ENCODE measurements at places on chromosomes 2 and 18.

DNA sequence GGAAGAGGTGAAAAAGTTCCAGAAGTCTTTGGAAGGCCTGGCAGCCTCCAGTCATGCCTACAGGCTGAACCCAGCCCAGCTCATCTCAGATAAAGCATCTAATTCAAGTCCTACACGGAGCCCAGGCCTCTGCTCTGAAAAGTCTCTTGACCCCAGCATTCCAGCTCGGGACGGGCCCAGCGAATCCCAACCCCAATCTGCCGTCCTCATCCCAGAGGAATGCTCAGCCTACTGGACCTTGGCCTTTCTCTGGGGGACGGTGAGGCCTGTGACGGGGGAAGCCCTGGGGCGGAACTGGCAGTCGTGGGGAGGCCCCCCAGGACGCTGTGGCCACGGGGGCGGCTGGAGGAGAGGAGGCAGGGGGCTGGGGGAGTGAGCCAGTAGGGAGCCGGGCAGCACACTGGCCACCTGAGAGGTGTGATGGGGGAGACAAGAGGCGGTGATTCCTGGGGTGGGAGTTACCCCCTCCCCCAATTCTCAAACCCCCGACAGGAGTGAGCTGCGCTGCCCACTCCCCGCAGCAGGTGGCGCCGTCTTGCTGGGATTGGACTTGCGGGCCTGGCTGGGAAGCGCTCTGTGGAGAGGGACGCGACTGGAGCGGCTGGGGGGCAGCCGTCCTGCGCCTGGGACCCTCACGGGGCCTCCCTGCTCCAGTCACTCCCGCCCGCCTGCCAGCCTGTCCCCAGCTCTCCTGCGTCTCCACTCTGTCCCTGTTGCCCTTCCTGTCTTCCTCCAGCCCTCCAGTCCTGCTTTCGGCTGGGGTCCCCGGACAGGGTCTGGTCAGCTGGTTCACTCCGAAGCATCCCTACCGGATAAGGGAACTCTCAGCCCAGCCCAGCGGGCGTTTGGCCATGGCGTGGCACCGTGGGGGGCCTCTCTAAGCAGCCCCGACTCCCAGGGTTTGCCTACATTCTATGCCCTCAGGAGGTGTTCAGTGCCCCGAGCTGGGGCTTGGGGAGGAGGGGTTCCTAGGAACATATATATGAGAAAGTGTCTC, 182.6 kb upstream of the HAAO start:
- DNase-seq: no peak

DNA sequence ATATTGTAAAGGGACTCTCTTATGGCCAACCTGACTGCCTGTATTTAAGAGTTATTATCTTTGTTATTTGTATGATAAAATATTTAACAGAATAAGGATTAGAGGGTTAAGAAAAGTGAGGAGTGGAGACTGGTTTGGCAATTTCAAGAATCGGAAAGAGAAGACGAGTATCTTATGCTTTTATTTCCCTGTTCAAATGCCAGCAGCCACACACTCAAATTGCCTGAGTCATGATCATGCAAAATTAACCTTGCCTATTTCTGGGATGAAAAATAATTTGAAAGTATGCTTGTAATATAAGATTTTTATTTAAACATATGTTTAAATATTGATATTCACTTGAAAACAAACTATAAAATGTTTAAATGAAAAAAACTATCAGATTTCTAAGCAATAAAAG, 188.6 kb downstream of the CD226 start:
- DNase-seq: no peak

- no peak for DNase-seq
Observed at GRCh38 chr2:235864733-235865515, 303.3 kb downstream of the GBX2 start.

DNA sequence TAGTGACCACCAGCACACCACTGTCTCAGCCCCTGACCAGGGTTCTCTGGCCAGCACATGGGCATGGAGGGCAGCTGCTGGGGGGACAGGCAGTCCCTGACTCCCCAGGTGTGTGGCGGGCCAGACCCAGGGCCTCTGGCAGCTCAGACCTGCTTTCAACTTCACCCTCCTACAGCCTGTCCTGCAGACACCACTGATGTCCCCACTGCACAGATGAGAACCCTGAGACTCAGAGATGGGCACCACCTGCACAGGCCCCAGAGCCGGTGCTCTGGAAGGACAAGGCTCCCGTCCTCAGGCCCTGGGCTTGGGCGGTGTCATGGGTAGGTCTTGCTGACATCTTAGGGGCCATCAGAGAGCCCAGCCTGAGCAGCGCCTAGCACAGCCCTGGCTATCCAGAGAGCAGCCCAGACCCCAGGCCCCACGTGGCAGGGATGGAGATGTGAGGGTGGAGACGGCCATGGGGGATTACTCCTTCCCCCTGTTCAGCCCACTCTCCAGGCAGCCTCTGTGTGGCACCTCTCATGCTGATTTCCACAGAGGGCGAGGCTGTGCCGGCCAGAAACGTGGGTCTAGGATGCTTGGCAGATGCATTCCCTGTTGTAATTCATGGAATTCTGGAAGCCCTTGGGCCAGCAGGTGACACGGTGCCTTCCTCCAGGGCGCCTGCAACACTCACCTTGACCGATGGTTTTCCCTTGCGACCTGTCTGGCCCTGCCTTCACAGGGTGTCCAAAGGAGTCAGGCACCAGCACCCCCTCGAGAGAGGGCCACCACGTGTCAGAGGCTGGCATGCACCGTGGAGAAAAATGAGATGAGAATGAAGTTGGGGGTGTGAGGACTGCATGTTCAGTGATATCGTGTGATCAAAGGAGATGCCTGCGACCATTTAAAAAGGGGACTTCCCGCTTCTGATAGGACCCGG, 61.2 kb upstream of the GLI2 start:
- no peak for DNase-seq

GRCh38 chr2:200578778-200579177, 7.0 kb upstream of the AOX1 start:
- no peak for DNase-seq

GRCh38 chr2:11169333-11169732, 14.1 kb downstream of the SLC66A3 start:
- DNase-seq: no peak

DNA sequence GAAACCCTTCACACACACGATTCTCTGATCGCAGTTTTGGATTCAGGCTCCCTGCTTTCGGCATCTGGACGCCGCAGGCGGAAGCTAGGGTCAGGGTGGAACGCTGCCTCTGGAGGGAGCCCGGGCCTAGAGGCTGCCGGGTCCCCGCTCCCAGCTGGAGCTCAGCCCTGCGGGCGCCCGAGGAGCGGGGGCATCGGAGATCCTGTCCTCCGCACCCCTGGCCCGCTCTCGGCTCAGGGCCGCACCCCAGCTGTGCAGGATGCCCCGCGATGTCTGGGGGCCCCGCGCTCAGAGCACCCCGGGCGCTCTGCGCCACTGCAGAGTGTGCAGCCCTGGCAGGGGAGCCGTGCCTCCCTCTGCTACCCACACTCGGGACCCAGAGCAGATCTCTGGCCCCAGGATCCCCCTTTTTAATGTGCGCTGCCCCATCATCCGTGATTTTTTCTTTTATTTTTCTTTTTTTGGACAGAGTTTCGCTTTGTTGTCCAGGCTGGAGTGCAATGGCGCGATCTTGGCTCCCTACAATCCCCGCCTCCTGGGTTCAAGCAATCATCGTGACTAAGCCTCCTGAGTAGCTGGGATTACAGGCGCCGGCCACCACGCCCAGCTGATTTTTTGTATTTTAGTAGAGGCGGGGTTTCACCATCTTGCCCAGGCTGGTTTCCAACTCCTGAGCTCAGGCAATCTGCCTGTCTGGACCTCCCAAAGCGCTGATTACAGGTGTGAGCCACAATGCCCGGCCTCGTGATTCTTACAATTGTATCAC, 54.8 kb upstream of the TUBA3E start:
- no peak for DNase-seq

DNA sequence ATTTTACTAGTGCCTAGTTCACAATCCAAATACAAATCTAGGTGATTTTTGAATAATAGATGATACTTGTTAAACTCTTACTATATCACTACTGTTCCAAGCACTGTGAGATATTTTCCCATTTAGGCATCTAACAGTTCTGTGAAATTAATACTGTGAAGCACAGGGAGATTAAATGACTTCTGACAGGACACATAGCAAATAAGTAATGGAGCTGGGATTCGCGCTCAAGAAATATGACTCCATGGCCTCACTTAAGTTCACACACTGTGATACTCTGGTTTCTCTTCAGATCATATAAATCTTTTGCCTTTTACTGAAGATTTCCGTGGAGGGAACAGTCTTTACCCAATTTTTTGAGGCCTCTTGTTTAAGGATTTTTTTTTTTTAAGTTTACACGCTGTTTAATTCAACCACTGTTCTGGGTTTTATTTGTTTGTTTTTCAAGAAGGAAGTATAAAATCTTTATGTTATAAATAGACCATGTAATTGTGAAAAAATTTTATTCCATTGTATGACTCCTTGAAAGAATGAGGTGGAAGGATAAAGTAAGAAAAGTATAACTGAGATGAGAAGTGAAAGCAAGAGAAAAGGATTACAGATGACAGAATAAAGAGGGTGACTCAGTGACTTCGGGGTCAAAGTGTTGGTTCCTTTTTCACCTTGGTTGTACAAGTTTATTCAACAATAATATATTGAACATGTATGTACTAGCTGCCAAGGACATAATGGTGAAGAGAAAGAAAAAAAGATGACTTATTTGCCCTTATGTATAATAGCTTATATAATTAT, 30.2 kb downstream of the RBM45 start:
- DNase-seq: no peak

GRCh38 chr2:207558079-207558491, 28.3 kb downstream of the CREB1 start:
- no peak for DNase-seq

DNA sequence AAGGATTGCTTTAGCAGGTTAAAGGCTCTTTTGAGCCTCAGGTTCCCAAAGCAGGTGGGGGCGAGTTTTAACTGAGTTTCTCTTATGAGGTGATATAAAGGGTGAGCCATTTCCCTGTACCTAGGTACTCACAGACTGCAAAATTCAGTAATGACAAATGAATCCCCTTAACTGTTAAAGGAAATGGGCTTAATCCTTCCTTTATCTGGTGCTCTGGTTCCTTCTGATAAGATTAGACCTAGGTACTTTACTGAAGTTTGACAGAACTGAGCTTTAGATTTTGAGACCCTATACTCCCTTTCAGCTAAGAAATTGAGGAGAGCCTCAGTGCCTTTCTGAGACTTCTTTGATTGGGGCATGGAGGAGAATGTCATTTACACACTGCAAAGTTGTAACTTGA, 42.6 kb downstream of the STK17B start:
- DNase-seq: no peak

- no peak for DNase-seq
Observed at GRCh38 chr2:151632993-151633565, 101.2 kb downstream of the NEB start.

DNA sequence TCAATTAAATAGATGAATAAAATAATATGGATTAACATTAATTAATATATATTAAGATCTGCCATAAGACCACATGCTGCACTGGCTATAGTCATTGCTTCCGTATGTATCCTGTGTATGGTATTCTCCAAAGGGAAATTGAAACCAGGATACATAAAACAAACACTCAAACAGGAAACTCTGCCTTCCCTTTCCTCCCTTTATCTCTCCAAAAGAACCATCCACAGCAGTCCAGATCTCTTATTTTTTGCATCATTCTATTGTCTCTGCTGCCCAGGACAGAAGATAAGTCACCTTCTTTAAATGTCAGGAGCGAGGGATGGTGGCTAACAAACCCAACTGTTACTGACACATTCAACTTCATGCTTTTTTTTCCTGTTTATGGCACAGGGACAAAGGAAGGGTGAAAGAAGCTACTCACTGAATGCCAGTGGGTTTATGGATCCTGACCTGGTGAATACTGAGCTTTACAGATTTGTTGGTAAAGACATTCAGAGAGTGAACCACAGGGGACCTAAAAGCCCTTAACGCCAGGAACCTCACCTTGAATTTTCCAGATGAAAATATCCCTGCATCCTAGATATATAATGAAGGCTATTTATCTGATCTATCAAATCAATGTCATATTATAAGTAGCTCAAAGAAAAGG, 67.5 kb downstream of the CSRNP3 start:
- DNase-seq: no peak

- no peak for DNase-seq
Observed at GRCh38 chr2:112916145-112916571, 5.2 kb downstream of the IL37 start.

GRCh38 chr2:239445771-239446524, 45.1 kb upstream of the HDAC4 start:
- DNase-seq: no peak

- DNase-seq: no peak
Observed at GRCh38 chr2:197571627-197572271, 55.9 kb downstream of the MOB4 start.

DNA sequence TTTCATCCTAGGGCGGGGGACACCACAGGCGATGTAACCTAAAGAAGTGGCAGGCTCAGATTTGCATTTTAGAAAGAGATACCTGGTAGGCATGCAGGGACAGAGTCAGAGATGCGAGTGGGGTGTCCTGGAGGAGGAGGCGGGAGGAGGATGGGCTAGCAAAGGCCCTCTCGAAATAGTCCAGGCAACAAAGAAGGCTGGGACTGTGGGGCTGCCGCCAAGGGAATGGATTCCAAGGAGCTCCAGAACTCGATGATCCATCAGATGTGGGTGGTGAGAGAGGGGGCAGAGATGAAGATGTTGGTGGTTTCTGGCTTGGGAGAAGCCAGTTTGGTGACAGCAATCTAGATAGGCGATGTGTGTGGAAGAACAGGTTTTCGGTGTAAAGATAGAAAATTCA, 12.5 kb upstream of the INPP5D start:
- DNase-seq: no peak

- no peak for DNase-seq
Observed at GRCh38 chr2:97885841-97886240, 109.9 kb downstream of the TMEM131 start.

GRCh38 chr2:54740333-54740732, 16.9 kb downstream of the EML6 start:
- no peak for DNase-seq

DNA sequence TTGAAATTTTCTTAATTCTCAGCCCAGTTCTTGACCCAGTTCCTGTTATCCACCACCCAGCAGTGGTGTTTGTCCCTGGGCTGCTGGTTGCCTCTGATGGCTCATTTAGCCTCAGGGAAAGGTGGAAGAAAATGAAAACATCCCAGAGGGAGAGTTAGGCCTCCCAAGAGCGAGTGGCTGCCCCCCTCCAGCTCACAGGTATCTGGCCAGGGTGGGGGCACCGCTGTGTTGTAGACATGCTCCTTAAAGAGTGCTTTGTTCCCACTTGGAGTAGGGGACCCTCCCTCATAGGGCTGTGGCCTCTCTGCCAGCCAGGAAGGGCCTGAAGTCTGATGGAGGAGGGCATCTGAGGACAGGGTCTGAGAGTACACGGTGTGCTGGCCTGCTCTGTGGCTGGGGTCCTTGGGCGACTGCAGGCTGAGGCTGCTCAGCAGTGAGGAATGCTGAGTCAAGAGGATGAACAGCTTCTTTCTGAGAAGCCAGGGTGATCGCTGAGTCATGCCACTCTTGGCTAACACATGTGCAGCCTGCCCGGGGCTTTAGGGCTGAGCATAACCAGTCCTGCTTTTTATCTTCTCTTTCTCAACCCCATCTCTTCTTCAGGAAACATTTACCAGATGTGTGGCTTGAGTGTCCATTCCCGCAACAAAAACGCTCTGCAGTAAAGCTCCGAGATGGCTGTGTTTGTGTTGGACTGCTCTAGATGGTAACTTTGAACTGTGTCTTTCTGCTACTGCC, 72.3 kb downstream of the IL1R2 start:
- DNase-seq: no peak

Measured in cortex of kidney (tissue), 1 donor.